ENCODE measurements at places on chromosomes 5 and 9.

DNA sequence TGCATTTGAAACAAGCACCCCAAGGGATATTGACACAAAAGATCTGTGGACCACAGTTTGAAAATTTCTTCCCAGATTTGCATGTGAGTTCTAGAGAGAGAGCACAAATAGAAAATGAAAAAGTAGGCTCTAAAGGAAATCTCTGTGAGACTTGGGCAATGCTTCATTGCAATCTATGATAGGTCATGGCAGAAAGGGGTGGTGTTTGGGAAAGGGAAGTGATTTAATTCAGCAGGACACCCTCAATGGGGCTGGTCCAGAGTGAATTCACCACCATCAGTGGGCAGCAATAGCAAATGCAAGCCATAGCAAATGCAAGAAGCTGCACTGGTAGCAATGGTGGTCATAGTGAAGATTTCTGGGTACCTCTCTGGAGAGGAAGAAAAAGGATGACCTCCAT, 58.1 kb downstream of the ANKRD55 start:
- no peak for DNase-seq

GRCh38 chr9:95024097-95024671, 293.3 kb downstream of the FANCC start:
- DNase-seq, result no peak

GRCh38 chr9:33202552-33203201, 35.5 kb upstream of the B4GALT1 start:
- DNase-seq, result no peak

- peak; percentile 60 for DNase-seq
Observed at GRCh38 chr9:129140397-129141065, 29.3 kb downstream of the PTPA start.

DNA sequence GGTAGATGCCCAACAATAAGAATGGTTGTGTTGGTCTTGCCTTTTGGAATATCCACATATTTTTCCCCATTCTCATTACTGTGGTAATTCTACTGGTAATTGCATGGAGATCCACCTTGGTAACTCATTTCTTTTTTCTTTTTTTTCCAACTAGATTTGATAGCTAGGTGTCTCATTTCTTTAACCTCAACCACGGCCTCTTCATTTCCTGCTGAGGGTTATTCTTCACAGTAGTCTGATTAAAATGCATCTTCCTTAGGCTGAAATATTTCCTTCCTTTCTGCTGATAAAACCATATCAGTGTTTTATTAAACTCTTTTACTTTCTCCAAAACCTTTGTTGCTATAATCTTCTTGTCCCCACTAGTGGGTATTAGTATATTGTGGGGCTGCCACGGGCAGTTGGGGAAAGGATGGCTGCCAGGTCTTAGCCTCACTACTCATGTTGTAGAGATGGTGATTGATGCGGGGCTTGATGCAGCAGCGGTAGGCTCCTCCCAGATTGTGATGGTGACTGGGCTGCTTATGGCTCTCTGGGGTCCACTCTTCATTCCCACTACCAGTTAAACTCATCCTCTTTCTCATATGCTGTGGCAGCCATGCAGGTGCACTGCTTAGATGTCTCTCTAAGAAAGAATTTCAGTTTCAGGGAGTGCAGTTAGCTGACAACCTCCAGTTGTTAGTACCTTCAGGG, 35.9 kb downstream of the KIF2A start:
- DNase-seq, result no peak

DNA sequence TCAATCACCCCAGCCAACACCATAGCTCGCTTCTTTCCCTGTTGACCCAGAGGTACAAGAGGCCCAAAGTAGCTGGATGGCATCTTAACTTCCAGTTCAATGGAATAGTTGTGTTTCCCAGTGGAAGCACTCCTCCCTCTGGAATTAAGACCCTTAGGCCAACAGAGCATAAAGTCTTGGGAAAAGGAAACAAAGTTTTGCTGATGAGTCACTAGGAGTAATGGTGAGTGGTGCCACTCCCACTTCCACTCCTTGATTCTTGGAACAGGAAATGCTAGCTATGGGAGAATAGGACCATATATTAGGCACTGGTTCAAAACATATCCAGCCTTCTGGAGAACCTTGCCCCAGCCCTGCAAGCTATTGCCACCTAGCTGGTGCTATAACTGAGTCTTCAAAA, 44.7 kb upstream of the LMX1B start:
- DNase-seq, result peak; percentile 76

DNA sequence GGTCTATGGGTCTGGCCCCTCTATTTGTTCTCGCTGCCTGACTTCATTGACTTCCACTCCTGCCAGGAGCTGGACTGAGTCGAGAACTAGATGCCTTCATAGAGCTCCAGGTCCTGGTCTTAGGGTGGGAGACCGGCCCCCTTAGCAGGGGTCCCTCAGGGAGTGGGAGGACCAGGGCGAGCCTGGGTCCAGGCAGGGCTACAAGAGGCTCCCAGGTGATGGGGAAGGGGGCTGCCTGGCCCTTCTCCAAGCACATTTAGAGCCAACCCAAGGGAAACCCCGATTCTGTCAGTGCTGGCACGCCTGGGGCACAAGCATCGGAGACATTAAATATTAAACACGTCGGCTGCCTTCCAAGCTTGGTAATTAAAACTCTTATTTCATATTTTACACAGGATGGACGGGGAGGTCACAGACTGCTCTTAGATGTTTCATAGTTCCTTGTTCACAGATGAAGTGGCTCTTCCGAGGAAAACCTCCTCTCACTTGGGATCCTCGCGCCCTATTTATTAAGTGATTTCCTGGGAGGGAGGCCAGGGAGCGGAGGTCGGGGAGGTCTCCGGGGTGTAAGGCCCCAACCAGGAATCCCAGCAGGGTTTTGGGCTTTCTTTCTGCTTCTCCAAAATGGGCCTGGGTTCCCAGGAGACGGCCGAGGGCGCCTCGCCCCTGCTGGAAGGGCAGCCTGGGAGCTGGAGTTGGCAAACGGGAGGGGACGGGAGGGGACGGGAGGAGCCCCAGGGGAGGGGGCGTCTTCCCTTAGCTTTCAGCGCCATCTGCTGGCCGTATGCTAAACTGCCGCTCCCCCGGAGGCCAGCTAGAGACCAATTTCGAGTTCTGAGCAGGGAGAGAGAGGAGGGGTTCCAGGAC, 23.4 kb upstream of the ZBTB43 start:
- DNase-seq, result peak; percentile 79

GRCh38 chr9:135921749-135922310, 14.5 kb upstream of the CAMSAP1 start:
- no peak for DNase-seq

DNA sequence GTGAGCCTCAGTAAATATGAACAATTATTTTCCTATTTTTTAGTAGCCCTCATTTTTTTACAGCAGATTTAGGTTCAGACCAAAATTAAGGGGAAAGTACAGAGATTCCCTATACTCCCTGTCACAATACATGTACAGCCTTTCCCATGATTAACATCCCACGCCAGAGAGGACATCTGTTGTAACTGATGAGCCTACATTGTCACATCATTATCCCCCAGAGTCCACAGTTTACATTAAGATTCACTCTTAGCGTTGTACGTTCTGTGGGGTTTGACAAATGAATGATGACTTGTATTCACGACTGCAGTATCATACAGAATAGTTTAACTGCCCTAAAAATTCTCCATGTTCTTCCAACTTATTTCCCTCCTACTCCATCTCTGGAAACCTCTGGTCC, 262.3 kb upstream of the MSX2 start:
- no peak for DNase-seq

Data from MCF 10A (cell line).